Lower lobe of right lung (tissue), 2 donors: ENCODE measurements at places on chromosomes 5 and 9.

- DNase-seq, result no peak
Observed at GRCh38 chr5:97670447-97670846, 487.4 kb upstream of the RIOK2 start.

DNA sequence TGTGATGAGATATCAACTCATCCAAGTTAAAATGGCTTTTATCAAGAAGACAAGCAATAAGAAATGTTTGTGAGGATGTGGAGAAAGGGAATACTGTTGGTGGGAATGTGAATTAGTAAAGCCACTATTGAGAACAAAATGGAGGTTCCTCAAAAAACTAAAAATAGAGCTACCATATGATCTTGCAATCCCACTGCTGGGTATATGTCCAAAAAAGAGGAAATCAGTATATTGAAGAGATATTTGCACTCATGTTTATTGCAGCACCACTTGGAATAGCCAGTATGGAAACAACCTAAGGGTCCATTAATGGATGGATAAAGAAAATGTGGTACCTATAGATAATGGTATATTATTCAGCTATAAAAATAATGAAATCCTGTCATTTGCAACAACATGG is 25.1 kb downstream of the PPIP5K2 start:
- DNase-seq, result no peak

DNA sequence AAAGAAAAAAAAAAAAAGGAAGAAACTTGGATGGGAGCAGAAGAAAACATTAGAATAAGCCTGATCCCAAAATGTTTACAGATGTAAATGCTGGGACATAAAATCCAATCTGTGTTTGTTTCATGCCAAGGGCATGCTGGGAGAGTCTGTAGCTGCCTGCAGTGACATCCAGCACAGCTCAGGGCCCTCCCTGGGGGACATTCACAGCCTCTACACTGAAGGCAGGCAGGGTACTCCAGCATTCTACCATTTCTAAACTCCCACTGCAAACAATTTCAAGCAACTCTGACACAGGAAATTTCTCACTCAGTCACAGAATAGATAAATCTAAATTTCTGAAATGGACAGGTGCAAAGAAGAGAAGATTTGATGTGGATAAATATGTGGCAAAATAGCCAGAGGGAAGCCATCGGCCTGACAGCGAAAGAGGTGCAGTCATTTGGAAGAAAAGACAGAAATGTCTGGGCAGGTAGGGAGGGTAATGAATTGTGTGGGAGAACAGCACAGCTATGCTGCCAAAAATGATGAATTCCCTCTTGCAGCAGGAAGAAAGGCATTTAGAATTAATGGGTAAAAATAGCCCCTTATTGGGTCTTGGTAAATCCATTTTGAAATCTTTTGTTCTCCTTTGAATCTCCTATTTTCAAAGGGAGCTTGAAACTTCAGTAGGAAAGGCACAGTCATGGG is 199.4 kb downstream of the MED10 start:
- no peak for DNase-seq

DNA sequence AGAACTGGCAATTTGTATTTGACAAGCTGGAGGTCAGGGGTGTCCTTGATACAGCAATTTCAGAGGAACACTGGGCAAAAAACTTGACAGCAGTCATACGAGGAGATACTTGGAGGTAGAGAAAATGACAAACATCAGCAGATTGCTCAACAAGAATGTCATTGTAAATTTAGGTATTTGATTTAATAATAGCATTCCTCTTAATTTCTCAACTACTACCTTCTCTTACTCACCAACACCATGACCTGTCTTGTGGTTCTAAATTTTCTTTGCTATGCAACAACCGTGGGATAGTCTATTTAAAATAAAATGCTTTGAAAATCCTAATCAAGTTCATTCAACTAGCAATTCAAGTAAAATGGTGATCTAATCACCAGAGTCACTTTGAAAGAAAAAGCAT is 128.4 kb downstream of the DNAH5 start:
- DNase-seq, result no peak

DNA sequence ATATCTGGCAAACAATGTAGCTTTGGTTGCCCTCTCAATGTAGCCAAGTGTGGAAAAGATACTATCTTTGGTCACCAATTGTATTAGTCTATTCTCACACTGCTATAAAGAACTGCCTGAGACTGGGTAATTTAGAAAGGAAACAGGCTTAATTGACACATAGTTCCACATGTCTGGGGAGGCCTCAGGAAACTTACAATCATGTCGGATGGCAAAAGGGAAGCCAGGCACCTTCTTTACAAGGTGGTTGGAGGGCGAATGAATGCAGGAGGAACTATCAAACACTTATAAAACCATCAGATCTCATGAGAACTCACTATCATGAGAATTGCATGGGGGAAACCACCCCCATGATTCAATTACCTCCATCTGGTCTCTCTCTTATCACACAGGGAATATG is 133.1 kb upstream of the TBCA start:
- DNase-seq, result no peak

GRCh38 chr9:72168075-72168474 is 18.8 kb downstream of the GDA start:
- no peak for DNase-seq

DNA sequence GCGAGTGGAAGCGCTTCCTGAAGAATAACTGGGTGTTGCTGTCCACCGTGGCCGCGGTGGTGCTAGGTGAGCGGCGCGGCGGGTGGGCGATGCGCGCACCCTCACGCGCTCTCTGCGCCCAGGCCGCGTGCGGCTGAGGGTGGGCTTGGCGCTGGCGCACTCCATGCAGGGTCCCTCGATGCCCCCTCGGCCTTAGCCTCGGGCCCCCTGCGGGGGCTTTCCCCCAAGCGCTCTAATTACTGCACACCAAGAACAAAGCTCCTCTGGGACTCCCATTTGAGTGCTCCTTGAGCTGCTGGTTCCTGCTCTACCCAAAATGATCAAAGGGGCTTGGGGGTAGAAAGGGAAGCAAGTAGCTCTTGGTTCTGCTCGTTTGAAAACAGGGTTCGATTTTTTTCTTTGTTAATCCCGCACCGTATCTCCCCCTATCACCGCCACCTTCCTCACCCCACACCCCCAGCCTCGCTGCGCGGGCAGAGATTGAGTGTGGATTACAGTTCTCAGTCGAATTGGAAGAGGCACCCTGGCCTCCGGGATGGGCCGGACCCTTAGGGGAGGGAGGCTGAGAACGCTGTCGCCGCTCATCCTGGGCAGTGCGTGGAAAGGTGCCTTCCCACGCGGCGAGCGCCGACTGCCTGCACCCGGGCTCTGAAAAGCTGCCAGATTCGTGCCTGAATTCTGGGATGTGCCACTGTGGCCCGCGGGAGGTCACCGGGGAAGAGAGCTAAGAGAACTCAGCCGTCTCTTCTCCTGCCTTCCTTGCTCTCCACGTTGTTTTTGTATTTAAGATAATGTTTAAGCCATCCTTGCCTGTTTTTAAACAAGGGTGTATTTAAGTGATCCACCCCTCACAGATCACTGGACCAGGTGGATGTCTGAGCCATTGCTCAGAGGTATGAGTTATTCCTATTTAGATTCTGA is 697 bp downstream of the SLC1A1 start:
- DNase-seq, result no peak

DNA sequence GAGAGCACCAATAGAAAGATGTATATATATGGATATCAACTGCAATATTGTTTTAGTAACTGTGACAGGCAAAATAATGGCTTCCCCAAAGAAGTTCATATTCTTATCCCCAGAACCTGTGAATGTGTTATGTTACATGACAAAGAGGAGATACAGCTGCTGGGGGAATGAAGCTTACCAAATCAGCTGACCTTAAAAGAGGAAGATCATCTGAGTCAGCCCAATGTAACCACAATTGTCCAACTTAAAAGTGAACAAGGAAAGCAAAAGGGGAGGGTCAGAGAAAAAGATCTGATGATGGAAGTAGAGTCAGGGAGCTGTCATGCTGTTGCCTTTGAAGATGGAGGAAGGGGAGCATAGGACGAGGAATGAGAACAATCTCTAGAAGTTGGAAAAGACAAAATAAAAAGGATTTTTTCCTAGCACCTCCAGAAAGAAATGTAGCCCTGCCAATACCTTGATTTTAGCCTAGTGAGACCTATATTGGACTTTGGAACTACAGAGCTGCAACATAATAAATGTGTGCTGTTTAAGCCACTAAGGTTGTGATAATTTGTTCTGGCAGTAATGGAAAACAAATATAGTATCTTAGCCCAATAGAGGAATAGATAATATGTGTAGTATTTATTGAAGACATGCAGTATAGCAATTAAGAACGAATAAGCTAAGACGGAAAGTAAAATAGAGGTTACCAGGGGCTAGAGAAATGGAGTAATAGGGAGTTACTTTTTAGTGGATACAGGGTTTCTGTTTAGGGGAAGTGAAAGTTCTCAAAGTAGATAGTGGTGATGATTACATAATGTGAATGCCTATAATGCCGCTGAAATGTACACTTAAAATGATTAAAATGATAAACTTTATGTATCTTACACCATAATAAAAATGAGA is 115.9 kb downstream of the PIK3R1 start:
- no peak for DNase-seq

GRCh38 chr5:133041910-133042309 is 9.9 kb upstream of the HSPA4 start:
- no peak for DNase-seq

DNA sequence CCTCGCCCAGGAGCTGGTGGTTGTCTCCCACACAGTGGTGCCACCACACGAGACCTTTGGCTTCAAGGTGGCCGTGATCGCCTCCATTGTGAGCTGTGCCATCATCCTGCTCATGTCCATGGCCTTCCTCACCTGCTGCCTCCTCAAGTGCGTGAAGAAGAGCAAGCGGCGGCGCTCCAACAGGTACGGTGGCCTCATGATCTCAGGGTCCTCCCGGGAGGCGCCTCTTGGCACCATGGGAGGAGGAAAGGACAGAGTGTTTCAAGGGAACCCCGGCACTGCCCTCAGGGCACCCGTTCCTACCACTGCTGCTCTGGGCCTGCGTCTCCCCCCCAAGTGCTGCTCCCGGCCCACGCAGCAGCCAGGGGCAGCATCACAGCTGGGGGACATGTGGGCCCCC is 18.2 kb upstream of the CARD19 start:
- DNase-seq, result peak; percentile 34

DNA sequence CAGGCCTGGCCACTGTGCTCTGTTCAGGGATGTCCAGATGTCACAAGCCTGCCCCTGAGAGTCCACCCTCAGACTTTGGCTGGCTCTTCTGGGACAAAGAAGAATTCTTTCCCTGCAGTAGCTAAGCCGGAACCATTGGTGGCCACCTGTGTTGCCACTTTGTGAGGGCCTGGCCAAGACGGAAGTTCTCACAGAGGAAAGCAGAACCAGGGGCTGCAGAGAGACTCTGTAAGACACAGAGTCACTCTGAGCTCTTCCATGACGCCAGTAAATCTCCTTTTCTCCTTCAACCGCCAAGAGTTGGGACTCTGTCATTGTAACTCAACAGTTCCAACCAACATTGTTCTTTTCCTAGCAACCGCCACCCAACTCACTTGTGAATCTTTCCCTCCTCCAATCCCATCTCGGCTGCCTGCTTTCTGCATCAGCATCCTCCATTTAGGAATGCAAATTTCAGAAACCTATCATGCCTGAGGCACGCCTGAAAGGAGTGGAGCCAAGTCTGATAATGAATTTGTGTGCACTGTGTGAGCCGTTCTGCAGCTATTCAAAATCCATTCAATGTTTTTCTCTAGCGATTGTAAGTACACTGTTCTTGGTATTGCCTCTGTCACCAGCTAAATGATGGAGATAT is 37.8 kb upstream of the ATP6V1G1 start:
- DNase-seq, result no peak

DNA sequence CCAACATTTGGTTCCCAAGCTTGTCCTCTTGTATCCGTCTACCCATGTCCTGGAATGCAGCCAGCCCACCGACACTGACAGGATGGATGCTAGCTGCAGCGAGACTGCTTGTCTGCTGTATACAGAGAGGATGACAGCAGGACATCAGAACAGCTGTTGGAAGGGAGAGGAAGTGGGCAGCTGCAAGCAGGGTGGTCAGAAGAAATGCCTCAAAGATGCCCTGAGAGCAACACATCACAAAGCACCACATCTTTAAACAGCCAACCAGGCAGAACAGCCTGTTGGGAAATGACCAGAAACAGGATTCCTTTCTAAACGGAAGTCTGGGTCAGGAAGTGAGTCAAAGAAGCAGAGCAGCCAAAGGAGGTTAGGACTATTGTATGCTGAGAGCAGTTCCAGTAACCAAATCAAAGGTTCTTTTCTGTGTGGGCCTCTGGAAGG is 219.1 kb downstream of the NDUFS4 start:
- no peak for DNase-seq

GRCh38 chr5:143207563-143208364 is 195.7 kb downstream of the NR3C1 start:
- DNase-seq, result no peak

DNA sequence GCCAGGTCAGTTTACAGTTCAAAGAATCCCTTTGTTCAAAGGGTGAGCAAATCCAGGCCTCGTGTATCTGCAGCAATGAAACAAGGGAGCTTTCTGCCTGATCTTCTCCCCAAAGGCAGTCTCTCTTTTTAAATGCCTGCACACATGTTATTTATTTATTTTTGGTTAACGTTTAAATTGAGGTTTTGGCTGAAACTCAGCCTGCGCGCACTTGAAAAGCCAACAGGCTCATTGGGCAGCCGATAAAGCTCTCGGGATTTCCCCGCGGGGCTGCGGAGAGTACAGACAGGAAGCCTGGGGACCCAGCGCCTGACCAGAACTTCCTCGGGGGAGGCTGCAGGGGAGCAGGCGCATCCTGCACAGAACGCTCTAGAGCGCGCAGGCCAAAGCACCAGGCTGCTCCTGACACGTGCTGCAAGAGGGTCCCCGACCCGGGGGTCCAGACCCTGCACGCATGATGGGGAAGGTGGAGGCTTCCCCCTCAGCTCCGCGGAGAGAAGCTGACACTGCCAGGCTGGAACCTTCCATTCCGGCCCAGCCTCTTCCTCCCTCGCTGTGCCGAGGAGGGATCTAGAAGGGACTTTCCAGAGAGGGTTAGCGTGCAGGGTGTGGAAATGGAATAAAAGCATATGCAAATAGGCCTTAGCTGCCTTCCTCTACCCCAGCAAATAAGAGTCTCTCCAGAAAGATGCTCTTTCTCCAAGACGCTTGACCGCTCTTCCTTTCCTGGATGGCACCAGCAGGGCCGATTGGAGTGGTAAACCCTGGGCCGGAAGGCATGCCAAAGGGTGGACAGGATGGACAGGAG is 46.1 kb downstream of the PTTG1 start:
- DNase-seq, result peak; percentile 83

- no peak for DNase-seq
Observed at GRCh38 chr9:120443489-120443888, 136.5 kb downstream of the CDK5RAP2 start.

GRCh38 chr9:35933550-35934067 is 24.3 kb downstream of the SPAAR start:
- no peak for DNase-seq

- peak; percentile 34 for DNase-seq
Observed at GRCh38 chr5:540071-540905, 16.0 kb upstream of the SLC9A3 start.

DNA sequence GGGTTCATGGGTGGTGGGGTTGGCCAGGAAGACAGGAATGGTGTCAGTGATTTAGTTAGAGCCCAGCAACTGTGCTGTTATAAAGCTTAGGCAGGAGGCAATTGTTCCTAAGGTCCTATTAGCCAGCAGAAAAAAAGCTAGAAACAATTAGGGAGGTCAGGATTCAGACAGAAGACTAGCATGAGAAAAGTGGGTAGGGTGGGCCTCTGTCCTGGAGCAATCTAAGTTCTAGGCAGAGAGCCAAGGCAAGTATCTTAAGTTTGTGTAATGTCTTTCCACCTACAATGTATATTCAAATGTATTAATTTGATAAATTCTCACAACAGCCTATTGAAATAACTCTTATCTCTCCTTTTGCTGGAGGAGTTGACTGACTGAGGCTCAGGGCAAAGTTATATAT is 6.1 kb upstream of the ZFAND5 start:
- no peak for DNase-seq
